CD4-positive, alpha-beta T cell treated with Interleukin-15 for 4 hours (primary cell): ENCODE measurements at places on chromosomes 7 and 10.

- DNase-seq: no peak
These were observed 183.1 kb upstream of the SEMA3E start for GRCh38 chr7:83832009-83832408.

GRCh38 chr7:137366995-137367394, 23.5 kb upstream of the PTN start:
- no peak for DNase-seq

- DNase-seq: no peak
These were observed 568.6 kb downstream of the KCNMA1 start for GRCh38 chr10:77068969-77069368.

GRCh38 chr7:148791546-148791945, 92.5 kb downstream of the EZH2 start:
- no peak for DNase-seq

DNA sequence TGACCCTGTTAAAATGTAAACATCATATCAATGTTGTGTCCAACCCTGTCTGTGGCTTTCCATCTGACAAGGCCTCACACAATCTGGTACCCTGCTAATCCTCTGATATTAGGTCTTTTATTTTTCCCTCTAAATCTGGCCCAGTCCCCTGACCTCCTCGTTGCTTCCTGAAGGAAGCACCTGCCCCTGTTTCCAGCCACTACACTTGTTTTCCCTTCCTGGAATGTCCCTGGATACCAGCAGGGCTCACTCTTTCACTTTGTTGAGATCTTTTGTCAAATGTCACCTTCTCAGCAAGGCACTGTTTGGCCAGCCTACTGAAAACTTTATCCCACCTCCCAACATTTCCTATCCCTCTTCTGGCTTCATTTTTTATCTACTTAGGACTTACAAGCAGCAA, 2.1 kb downstream of the SAMD9L start:
- DNase-seq: no peak

GRCh38 chr7:84536271-84536870, 341.8 kb upstream of the SEMA3A start:
- DNase-seq: no peak

GRCh38 chr7:157274991-157275427, 61.8 kb upstream of the DNAJB6 start:
- no peak for DNase-seq

DNA sequence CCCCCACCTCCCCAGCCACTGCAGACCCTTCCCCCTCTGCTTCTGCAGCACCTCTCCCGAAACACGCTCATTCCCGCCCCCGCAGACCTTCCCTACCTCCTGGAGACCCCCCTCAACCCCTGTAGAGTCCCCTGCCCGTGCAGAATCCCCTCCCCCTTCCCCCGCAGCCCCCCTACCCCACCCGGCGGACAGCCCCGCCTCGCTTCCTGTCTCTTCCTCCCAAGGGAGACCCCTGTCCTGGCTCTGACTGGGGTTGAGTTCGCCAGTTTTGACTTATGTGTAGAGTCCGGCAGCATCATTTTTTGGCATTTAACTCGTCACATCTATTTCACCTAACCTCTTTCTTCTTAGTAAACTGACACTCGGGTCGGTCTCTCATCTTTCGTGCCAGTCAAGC, 54.0 kb downstream of the ALOX5 start:
- no peak for DNase-seq

GRCh38 chr7:18450019-18450418, 45.5 kb upstream of the HDAC9 start:
- DNase-seq: no peak
